ENCODE measurements at places on chromosomes 16 and 17.

GRCh38 chr16:11356573-11357331 is 11.5 kb downstream of the RMI2 start:
- peak; percentile 48 for DNase-seq

DNA sequence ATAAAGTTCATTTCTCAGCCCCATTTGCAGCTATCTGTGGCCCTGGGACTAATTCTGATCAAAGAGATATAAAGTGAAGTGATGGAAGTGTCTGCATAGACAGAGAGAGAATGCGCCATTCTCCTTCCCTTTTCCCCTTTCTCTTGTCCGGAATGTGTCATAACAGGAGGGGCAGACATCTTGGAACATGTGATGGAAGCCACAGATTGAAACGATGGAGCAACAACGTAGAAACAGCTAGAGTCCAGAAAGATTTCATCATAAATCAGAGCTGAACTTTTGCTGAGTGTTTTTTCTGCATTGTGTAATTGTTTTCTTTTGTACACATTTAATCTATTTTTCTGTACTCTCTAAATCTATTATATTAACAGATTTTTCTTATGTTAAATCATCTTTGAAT is 11.3 kb downstream of the ASGR1 start:
- no peak for DNase-seq

- DNase-seq = no peak
Observed at GRCh38 chr17:39486242-39486641, 25.0 kb downstream of the CDK12 start.

DNA sequence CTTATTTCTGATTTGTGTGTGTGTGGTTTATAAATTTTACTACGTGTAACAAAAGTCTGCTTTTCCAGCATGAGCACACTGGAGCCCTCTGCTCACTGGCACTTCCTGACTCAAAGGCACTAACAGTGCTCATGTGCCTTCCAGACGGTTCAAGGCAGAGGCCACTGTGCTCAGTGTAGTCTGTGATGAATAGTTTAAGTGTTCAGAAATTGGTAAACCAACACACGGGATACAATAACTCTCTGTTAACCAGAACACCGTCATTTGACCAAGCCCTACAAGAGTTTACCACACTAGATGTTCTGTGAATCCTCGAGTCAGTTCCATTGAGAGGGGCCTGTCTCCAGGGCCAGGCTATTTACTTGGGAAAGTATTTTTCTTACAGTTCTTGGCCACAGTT is 191.9 kb downstream of the MRTFB start:
- no peak for DNase-seq

- DNase-seq = no peak
Observed at GRCh38 chr17:32327911-32328310, 14.1 kb downstream of the C17orf75 start.

DNA sequence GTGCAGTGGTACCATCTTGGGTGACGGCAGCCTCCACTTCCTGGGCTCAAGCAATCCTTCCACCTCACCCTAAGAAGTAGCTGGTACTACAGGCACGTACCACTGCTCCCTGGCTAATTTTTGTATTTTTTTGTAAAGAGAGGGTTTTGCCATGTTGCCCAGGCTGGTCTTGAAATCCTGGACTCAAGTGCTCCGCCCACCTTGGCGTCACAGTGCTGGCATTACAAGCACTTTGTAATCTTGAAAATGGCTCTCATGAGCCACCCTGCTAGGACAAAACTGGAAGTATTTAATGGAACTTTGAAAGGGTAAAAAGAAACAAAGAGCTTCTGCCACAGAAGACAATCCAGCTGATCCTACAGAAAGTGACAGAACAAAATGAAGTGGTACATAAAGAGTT is 9.2 kb downstream of the SUMO2 start:
- no peak for DNase-seq

- no peak for DNase-seq
Observed at GRCh38 chr17:5179003-5179402, 12.7 kb downstream of the ZNF594 start.

DNA sequence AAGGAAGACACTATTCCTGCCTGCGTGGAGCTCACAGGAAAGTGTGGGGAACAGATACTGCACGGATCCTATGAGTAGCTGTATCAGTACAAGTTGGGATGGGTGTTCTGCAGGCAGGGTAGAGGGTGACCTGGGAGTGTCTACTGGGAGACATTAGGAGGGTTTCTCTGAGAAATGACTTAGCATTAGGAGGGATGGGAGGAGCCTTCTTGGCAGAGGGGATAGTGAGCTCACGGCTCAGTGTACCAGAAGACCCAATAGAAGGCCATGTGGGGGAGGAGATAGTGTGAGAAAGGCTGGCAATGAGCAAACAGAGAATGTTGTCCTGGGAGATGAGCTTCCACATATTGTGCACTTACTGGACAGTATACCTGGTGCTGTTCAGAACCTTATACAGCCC is 109.1 kb downstream of the MSI2 start:
- no peak for DNase-seq

- DNase-seq = no peak
Observed at GRCh38 chr16:73996624-73997339, 299.8 kb upstream of the PSMD7 start.

GRCh38 chr17:64073771-64074703 is 53.6 kb upstream of the ICAM2 start:
- no peak for DNase-seq

DNA sequence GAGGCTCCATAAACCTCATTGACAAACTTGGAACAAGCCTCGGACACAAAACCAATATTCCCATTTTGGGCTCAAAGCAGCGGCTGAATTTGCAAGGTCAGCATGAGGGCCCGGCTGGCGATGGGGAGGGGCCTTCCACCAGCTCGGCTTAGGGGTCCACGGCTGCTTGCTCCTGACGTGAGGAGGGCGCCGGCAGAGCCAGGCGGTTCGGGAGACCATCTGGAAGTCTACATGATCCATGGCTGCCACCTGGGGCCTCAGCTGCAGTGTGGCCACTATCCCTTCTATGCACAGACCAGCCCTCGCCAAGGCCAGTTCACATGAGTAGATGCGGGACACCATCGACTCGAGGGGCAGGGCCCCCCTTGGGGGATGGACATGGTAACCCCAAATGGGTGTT is 39.1 kb downstream of the NDEL1 start:
- DNase-seq = no peak

DNA sequence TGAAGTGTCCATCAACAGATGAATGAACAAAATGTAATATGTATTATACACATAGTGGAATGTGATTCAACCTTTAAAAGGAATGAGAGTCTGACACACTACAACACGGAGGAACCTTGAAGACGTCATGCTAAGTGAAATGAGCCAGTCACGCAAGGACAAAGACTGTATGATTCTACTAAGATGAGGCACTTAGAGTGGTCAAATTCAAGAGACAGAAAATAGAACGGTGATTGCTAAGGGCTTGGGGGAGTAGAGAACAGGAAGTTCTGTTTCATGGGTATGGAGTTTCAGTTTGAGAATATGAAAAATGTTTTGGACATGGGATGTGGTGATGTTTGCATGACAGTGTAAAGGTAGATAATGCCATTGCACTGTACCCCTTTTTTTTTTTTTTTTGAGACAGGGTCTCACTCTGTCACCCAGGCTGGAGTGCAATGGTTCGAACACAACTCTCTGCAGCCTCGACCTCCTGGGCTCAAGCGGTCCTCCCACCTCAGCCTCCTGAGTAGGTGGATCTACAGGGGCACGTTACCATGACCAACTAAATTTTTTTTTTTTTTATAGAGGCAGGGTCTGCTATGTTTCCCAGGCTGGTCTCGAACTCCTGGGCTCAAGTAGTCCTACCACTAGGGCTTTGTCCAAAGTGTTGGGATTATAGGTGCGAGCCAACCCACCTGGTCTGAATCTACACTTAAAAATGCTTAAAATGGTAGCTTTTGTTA is 2.9 kb upstream of the CCDC102A start:
- no peak for DNase-seq
